OCI-M1 (cell line): ENCODE measurements at places on chromosomes 6 and 20.
A peak's percentile ranks its signal among the peaks of the same experiment; 100 is the strongest.

- DNase-seq: no peak
These were observed 25.6 kb upstream of the PREP start for GRCh38 chr6:105428342-105428957.

- DNase-seq: no peak
These were observed 61.0 kb downstream of the RAB44 start for GRCh38 chr6:36758516-36759147.

DNA sequence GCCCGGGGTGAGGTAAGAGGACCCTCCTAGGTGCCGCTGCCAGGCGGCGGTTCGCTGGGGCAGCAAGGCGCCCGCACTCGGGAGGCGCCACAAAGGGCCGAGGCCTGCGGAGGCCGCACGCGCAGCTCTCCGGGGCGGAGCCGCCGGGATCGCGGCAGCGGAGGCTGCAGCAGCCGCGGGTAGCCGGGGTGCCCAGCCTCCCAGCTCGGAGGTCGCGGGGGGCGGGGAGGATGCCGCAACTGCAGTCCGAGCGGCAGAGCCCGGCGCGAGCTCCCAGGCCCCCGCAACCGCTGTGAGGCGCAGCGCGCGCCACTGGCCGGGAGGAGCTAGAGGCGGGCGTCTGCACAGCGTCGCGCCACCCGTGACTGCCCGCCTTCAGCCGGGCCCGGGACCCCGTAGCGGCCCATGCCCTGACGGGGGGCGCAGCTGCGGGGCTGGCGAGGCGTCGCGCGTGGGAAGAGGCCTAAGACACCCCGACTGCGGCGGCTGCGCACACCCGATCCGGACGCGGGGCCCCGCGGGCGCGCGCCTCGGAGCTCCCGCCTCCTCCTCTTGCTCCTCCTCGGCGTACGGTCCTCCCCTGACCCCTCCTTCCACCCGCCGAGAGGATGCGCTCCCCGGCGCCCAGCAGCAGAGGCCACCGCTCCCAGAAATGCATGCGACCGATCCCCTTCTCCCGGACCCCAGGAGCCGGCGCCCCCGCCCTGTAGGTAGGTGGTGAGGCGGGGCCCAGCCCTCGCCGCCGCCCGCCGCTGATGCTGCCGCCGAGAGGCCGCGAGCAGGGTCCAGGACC lies at the start of gene NCOA7:
NCOA7 (plus strand) TSS at position 603 of the 793 bp plus-strand sequence. CDS start 24,395 bp downstream, outside the sequence.
- DNase-seq: peak; percentile 90

GRCh38 chr6:48959251-48960060 lies 503.6 kb downstream of the MMUT start:
- DNase-seq: no peak

DNA sequence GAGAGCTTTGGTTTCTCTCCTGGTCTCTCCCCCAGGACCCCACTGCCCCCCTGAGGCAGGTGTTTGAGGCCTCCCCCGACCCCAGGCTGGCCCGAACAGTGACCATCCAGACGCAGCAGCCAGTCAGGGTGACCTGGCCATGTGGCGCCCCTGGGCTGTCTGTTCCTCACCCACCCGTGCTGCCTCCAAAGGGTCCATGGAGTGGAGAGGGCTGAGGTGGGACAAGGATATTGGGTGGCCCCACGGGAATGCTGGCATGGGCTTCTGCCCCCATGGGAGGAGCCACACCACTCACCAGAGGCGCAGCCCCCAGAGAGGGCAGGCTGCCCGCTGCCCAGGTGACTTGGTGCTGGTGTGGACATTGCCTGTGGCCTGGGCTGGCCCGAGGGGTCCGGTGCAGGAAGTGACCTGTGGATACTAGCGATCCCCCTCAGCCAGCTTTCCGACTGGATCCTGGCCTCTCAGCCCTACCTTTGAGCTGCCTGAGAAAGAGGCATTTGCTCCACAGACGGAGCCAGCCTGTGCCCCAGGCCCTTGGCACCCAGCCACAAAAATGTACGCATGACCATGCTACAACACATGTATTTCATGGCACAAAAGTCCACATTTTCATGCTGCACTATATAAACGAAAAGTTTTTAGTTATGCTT lies 50.8 kb downstream of the BCAS4 start:
- no peak for DNase-seq

GRCh38 chr6:108260126-108260808 lies 573 bp downstream of the SNX3 start:
- peak; percentile 81 for DNase-seq

DNA sequence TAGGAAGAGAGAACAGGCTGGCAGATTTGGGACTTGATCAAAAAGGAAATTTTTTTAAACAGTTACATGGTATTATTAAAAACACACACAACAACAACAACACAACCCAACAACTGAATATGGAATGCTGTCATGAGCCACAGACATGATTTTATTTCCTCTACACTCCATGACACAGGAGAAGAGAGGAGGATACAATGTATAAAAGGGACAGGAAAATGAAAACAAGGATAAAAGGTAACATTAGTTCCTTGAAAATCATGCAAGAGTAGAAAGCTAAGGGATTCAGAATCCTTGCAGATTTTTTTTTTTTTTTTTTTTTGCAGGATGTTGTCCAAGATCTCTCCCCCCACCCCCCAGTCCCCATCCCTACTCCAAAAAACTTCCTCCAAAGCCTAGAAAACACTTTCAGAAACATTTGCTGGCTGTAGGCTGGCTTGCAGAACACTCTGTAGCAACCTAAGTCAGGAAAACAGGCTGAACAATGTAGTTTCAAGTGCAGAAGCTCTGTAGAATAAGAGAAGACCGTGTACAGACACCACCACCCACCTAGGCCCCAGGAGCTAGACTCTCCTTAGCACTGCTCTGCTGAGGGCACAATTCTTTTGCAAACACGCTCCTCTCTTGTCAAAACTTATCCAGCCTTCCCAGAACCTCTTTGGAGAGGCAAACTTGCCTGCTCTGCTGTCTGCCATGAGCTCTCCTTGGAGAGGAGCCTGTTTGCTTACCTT lies 845 bp downstream of the ZMYND8 start:
- DNase-seq: peak; percentile 68

- no peak for DNase-seq
These were observed 7.1 kb downstream of the GLP1R start for GRCh38 chr6:39055661-39056060.

DNA sequence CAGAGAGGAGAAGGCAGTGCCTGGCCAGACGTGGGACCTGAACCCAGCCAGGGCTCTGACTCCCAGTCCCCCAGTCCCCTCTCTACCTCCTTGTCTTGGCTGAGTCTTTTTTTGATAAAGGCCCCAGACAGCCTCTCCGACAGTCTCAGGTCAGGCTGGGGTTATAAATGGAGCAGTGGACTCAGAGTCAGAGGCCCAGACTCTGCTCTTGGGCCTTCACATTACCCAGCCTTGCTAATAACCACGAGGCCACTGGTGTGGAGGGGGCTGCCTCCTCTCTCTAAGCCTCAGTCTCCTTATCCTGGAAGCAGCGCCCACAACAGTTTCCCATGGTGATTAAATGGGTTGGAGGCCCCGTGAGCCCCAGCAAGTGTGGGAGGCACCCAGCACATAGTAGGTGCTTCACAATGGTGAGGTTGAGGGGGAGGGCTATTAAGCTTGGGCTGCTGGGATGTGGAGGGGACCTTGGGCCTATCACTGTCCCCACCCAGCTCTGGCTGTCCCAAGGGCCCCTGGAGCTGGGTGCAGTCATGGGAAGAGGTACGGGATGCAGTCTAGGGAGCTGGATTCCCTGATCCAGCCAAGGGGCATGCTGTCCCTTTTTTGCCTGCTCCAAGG lies 35.7 kb downstream of the TGM2 start:
- no peak for DNase-seq

DNA sequence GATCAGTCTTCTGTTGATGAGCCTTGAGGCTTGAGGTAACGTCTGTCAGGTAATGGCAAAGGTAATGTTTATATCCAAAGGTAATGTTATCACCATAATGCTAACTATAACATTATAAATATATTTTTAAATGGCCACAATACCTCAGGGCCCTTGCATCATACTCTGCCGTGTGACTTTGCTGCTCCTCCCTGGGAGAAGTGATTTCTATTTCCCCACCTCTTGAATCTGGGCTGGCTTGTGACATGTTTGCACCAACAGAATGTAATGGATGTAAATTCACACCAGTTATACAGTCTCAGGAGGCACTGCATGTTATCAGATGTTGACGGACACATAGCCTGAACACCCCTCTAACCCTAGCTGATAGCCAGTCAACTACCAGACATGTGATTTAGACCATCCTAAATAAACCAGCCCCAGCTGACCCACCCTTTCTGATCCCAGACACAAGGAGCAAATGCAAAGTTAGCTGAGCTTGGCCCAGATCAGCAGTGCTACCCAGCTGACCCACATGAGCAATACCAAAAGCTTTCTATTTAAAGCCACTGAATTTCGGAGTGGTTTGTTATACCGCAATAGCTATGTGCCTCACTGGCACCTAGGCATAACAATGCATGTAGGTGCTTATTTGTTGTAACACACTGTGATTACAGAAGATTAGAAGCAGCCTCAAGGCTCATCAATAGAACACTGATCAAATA lies 93.8 kb upstream of the SIRPA start:
- DNase-seq: peak; percentile 25

GRCh38 chr6:146905181-146905704 lies 299.0 kb upstream of the STXBP5 start:
- DNase-seq: peak; percentile 39

- no peak for DNase-seq
These were observed 375.2 kb upstream of the PLCB4 start for GRCh38 chr20:8693709-8694108.

GRCh38 chr20:35700625-35701148 lies 1.5 kb downstream of the ROMO1 start:
- peak; percentile 47 for DNase-seq

- DNase-seq: no peak
These were observed 65.5 kb downstream of the YTHDF1 start for GRCh38 chr20:63150391-63150898.

- DNase-seq: no peak
These were observed 94.7 kb upstream of the CCN2 start for GRCh38 chr6:132045877-132046276.

DNA sequence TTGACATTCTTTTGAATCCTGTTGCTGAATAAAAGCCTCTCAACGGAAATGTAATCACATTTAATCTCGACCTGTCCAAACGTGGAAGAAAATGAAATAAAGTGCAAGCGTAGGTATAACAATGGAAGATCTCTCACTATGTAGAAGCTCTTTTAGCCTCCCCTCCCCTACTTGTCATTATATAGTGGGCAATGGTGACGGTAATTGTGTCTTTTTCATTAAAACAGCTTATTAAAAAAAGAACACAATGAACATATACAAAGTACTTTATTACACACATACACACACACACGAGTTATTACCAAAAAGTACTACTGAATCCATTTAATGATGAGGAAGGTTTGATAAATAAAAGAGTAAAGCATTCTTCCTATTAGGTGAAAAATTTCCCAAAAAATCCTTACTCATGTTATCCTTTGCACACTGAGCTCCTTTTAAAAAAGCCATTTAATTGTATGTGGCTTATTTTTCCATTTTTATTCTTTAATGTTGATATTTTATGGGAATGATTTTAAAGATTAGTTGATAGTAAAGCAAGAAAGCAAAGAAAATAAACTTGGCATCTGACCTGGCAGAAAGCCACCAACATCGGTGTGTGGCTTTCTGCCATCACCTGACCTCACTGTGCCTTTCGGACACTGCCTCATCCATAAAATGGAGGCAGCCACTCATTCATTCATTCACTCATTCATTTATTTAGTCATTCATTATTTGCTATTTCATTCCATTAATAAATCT lies 493 bp upstream of the SGK1 start:
- no peak for DNase-seq

GRCh38 chr20:57484772-57485171 lies 40.2 kb downstream of the CTCFL start:
- no peak for DNase-seq

DNA sequence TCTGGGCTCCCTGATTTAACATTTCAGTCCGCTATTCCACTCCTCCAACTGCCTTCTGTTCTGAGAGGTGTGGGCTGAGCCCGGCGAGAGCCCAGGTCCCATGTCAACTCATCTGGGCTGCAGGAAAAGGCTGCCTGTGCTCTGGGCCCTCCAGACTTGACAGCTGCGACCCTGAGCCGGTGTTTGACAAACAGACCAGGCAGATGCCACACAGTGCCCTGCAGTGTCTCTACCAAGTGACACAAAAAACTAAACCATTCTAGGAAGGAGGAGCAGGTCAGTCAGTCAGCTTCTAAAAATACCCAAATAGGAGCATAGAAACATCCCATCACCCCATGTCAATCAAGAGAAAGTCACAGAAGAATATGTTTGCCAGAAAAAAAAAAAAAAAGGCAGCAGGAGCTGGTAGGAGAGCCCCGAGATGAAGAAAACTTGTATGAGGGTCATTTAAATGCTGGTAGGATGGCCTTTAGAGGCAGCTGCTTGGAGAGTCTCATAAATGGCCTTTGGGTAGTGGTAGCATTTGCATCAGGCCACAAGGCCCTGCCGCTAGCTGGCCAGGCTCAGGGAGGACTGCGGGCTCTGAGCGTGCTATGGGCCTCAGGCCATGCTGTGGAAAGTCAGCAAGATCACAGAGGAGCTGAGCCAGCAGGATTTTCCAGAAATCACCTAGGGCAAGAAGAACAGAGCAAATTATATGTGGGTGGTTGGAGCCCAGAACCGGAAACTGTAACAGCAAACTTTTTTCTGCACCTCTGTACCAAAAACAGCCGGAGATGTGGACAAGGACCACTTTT lies 36.6 kb upstream of the GFOD1 start:
- DNase-seq: no peak

- no peak for DNase-seq
These were observed 182.0 kb upstream of the AGPAT4 start for GRCh38 chr6:161455848-161456247.

DNA sequence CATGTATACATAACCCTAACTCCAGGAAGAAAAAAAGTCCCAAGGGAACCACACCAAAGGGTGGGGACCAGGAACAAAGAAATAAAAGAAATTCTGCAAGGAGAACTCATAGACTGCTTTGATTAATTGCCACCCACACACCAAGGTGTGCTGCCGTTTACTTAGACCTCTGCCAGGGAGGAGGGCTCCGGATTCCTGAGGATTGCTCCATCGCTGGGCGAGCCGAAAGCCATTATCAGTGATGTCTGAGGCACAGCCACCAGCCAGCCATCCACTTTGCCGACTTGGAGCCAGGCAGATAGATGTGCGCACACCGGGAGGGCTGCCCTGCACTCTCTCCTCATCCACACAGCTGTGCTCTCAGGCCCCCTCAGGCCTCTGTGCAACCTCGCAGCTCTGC lies 272.7 kb upstream of the FOXQ1 start:
- no peak for DNase-seq

DNA sequence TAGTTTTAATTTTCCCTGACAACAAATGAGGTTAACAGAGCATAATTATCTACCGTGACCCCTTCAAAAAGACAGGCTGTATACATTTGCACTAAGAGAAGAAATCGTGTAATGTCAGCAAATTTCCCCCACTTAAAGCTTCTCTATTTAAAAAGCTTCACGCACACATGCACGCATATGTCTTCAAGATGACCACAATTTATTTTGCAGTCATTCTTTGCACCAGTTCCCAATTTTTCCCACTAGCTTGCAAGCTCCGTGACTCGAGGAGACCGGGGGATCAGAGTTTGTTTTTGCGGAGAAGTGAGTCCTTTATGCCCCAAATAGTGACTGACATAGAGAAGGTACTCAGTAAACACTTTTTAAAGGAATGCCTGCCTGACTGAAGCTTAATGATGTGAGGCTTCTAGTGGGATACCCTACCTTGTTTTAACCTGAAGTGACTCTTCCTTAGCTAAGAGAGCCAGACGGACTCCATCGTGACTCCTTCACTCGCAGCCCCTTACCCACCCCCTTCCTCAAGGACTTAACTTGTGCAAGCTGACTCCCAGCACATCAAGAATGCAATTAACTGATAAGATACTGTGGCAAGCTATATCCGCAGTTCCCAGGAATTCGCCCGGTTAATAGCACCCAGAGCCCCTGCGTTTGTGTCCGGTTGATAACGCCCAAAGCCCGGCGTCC lies 9.3 kb upstream of the NQO2 start:
- DNase-seq: peak; percentile 96
